ENCODE measurements at places on chromosomes 7 and 10.

GRCh38 chr7:55110993-55111361, 92.2 kb downstream of the EGFR start:
- DNase-seq = no peak

DNA sequence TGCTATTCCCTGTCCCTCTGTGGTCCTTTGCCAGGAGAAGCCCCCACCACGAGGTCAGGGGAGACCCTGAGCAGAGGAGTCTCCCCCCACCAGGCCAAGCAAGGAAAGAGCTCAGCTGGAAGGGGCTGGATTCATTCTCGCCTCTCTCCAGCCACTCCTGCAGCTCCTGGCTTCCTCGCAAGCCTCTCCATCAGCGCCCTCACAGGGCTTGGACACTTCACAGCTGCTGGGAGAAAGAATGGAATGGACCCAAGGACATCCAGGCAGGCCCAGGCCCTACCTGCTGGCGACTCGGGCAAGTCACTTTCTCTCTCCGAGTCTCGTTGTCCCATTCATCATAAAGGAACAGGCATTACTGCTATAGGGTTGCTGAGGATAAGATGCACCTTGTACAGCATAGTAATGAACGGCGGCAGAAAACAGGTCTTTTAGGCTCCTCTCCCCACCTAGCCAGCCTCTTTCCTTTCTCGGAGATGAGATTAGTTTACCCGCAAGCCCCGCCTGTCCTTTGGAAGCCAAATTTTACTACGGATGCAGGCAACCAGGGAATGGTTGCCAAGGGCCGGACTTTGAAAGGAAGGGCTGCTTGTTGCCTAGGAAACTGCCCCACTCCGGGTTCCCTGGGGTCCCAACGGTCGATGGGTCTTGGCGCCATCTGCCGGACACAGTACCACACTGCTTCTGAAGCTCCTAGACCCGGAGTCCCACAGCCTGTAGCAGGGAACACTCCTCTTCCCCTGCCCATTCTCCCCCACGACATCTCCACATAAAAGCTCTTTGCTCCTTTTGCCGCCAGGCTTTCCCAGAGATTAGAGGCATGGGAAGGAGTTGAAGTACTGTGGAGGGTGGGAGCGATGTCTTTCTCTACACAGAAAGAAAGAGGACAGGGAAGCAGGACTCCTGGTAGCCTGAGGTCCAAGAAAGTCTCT, 22.3 kb downstream of the IMPDH1 start:
- peak; percentile 71 for DNase-seq

DNA sequence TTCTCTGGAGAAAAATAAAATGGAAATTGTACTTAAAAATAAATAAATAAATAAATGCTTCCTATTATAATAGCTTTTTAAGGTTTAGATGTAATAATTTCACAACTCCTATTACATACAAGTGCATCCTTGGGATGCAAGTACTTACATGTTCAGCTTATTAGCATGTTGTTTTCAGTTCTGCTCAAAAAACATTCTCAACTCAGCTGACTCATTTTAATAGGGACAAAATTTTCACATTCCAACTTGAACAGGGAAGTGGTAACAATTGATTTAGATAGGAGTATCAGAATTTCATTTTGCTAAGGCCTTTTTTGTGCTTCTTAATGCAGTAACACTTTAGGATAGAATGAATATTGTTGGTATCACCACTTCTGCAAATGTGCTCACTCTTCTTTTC, 16.7 kb upstream of the PAPSS2 start:
- no peak for DNase-seq

GRCh38 chr10:6995831-6996230, 415.0 kb downstream of the SFMBT2 start:
- DNase-seq = no peak

- DNase-seq = no peak
Measured at GRCh38 chr10:116045366-116046356, 227.3 kb downstream of the GFRA1 start.

DNA sequence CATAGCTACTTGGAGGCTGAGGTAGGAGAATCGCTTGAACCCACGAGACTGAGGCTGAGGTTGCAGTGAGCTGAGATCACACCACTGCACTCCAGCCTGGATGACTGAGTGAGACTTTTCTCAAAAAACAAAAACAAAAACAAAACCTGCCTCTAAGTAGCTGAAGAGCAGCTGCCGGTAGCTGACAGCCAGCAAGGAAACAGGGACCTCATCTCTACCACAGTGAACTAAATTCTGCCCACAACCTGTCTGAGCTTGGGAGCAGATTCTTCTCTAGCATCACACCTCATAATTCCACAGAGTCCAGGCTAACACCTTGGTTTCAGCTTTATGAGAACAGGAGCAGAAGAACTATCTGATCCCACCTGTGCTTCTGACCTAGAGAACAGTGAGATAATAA, 246.2 kb downstream of the KCND2 start:
- no peak for DNase-seq

DNA sequence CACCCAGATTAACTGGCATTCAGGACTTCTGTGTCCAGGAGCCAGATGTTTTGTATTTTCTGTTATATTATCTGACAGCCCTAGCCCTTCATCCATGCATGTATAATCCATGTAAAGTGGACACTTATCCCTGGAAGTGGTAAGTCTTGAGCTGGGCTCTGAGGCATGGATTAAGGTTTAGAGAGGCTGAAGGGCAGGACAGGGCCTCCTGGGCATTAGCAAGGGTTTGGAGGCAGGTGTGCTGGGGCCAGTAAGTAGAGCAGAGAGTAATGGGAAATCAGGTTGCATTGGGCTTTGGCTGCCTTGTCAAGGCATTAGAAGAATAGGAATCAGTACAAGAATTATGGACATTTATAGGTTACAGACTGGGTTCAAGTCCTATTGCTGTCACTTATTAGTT, 138.0 kb downstream of the DYNC1I1 start:
- DNase-seq = no peak

GRCh38 chr7:74619235-74619860, 38.2 kb upstream of the GTF2I start:
- no peak for DNase-seq

DNA sequence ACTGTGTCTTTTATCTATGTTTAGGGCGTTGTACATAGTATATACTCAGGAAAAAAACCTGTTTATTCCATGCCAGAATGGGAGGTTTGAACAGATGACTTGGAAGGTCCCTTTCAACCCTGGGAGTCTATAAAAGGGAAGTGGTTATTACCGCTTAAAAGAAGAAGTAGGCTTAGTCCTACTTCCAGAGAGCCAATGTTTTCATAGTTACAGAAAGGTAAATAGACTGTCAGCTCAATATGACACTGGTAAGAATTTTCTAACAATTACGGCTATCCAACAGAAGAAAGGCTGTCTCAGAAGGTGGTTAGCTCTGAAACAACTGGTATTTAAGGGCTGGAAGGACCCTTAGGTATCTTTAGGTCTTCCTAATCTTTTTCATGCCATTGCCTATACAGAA, 1.1 kb upstream of the TFAM start:
- no peak for DNase-seq

DNA sequence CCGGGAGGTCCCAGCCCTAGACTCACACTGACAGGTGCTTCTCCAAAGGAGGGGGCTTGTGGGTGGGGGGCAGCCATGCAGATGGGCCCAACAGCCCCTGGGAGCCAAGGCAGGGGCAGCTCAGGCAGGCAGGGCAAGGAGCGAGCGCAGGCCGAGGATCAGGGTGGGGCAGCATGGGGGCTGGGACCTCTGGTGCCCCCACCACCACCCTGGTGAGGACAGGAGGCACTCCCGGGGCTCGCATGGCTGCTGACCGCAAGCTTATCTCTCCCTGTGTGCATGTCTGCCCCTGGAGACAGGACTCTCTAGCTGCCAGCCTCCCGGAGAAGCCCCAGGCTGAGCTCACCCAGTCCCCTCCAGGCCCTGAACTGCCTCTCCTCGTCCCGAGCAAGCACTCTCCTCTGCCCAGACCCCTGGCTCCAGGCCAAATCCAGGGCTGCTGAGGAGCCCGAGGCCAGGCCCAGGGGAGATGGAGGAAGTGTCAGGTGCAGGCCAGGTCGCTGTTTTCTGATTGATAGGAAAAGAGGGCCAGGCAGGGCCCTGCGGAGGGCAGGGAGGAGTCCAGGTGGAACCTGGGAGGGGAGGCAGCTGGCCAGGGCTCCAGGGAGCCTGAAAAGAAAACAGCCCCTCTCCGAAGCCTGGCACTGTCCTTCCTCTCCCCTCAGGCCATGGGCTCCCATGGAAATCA, 39.0 kb downstream of the PDGFA start:
- no peak for DNase-seq

DNA sequence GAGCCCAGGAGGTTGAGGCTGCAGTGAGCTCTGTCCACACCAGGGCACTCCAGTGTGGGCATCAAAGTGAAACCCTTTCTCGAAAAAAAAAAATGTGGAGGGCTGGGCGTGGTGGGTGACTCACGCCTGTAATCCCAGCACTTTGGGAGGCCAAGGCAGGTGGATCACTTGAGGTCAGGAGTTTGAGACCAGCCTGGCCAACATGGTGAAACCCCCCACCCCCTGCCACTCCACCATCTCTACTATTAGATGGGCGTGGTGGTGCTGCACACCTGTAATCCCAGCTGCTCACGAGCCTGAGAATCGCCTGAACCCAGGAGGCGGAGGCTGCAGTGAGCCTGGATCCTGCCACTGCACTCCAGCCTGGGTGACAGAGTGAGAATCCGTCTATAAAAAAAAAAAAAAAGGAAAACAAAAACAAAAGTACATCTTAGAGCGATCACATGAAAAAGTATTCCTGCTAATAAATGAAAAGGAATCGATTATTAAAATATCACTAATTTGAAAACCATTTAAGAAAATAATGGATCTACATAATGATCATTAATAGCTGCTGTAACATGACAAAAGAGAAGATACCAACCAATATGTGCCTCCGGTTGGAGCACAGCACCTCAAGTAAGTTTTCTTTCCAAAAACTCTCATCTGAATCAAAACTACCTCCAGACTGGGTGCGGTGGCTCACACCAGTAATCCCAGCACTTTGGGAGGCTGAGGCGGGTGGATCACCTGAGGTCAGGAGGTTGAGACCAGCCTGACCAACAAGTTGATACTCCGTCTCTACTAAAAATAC, 4.9 kb downstream of the HNRNPF start:
- DNase-seq = no peak

GRCh38 chr10:73647875-73648651, 6.8 kb upstream of the MYOZ1 start:
- no peak for DNase-seq

- DNase-seq = no peak
Measured at GRCh38 chr7:1640376-1641172, 29.5 kb upstream of the ELFN1 start.

DNA sequence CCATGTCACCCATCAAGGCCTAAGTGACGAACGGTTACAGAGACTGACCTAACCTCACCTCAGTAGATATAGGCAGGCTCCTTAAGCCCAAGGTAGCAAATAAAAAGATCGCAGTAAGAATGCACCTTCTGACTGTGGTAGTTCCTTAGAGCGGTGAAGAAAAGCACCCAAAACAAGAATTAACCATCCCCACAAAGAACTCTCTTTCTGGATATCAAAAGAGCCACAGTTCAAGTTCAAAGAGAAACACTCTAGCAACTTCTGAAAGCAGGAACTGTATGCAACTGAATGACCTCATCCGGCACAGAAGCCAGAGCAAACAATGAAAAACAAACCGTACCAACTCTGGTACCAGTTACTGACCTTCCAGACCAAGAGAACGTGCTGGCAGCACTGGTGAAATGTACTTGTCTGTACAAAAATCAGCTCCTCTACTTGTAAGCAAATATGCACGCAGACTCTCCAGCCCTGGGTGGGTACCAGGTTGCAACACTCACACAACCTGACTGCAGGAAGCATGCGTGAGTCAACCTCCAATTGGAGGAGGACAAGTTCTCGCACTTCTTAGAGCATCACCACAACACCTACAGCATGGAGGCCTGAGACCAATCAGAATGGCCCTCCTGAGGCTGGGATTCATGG, 202.7 kb downstream of the FAM107B start:
- DNase-seq = peak; percentile 76

- DNase-seq = no peak
Measured at GRCh38 chr10:119826771-119827170, 45.9 kb downstream of the MCMBP start.

- DNase-seq = peak; percentile 16
Measured at GRCh38 chr10:91410638-91411371, 661 bp downstream of the HECTD2 start.

- peak; percentile 27 for DNase-seq
Measured at GRCh38 chr7:22109761-22110160, 164.1 kb upstream of the CDCA7L start.

GRCh38 chr7:95396136-95397032, at the start of gene PON3:
TSS of gene PON3 (minus strand) at chr7:95396375. CDS start at chr7:95396350, 25 bp downstream.
- DNase-seq = peak; percentile 13

GRCh38 chr7:147646568-147646967, 944.0 kb upstream of the C7orf33 start:
- no peak for DNase-seq

DNA sequence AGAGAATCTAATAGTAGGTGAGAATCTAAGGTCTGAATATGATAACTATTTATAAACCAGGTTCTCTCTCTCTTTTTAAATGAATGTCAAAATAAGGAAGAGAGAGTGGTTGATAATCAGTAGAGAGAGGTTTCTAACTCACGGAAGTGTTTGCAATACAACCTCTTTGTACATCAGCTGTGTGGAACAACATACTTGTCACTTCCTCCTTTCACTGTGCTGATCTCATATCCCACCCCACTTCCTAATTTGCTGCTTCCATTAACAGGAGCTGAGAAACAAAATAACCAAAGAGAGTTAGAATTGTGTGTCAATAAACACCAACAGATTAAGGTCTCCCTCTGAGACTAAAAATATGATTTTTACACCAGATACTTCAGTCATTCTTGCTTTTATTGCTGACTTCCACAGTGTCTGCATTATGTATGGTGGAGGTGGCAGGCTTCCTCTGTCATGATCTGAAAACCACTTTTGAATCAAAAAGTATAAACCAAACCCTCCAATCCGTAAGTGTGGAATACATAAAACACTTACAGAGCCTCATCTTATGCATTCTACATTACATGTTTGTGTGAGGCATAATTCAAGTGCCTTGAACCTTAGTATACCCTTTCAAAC, 25.0 kb downstream of the CACUL1 start:
- no peak for DNase-seq

- DNase-seq = no peak
Measured at GRCh38 chr7:128793181-128793547, 1.4 kb downstream of the CCDC136 start.

DNA sequence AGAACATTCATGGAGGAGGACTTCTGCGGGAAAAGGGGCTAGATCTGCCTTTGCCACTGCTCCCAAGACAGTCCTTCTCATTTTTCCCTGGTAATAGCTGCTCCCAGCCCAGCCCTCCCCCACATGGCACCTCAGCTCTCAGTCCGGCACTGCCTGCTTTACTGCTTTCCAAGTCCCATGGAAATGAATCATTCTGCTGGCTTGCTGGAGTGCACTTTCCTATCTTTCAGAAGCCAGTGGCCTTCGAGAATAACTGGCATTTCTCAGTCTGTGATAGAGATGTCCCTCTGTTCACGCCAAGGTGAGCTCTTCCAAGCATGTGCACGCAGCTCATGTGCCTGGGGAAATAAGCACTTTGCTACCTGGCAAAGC, 61.4 kb downstream of the SYPL1 start:
- no peak for DNase-seq

DNA sequence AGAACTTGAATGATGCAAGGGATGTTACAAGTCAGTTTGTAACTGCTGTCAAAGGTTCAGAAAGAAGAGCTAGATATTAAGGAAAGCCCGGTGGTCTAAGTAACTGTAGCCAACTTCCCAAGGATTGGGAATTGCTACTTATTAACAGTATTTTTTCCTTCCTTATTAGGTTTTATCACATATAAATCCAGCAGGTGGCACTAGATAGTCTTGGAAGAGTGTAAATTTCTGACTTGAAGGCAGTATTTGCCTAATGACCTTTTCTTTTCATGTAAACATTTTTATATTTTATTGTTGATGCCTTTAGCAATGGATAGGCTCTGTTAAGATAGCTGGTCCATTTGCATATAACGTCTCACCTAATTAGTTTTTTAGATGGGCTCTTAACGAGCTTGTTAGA, 51.2 kb downstream of the ANLN start:
- no peak for DNase-seq
